ENCODE measurements at places on chromosomes 6 and 20.
A peak's percentile ranks its signal among the peaks of the same experiment; 100 is the strongest.

- no peak for DNase-seq
Measured at GRCh38 chr20:12321736-12322135, 404.0 kb downstream of the BTBD3 start.

DNA sequence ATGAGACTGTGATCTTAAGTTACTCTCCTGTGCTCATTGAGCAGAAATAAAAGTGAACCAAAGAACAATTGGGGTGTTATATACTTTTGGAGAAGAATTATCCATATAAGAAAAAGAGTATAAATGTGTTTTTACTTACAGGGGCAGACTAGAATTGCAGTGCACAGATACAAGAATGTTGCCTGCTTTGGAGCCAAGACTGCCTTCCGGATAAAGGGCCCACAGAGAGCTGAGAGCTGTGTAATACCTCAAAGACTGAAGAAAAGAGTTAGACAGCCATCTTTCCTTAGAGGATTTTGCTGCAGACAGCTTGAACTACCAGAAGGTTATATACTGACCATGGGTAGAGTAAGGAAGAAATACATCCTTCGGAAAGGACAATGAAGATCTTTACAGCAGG is 1235.5 kb upstream of the CITED2 start:
- no peak for DNase-seq

GRCh38 chr6:158818581-158819212 is 471 bp downstream of the EZR start:
- peak; percentile 70 for DNase-seq

DNA sequence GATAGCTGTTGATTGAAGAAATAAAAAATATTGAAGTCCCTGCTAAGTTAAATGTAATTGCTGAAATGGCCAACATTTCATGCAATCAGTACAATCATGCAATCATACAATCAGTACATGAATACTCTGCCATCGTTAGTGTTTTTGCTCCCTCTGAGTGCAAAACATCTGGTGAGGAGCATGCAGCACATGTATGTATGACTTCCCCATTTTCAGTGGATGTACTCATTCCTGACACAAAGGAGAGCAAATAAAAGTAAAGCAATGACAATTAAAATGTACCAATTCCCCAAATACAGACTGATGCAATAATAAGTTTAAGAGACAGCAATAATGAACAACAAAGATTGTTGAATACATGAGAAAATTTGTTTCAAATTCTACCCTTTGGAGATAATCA is 140.7 kb downstream of the PLCB1 start:
- DNase-seq = no peak

DNA sequence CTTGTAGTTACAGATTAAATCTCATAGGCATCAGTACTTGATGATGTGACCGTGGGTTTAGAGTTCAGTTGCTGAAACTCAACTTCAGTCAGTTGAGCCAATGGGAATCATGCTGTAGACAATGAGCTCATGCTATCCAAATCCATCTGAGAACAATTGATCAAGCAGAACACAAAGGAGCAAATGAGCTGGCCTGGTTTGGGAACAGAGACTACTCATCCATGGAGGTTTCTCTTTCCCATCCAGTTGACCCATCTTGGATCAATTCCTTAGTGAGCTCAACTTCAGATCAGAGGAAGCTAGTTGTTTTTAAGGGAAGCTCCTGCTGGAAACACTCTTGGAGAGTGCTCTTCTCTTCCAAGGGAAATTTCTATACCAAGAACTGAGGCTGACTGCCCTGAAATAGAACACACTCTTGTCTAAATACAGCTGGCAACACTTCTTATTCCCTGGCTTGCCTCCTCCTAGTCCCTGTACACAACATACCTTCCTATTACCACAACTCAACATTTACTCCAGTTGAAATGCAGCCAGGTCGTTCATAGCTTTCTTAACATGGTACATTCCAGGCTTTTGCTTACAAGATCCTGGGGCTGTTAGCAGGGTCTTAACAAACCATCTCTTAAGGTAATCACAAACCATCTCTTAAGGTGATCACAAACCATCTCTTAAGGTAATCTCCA is 203.9 kb upstream of the PRDM1 start:
- DNase-seq = no peak

DNA sequence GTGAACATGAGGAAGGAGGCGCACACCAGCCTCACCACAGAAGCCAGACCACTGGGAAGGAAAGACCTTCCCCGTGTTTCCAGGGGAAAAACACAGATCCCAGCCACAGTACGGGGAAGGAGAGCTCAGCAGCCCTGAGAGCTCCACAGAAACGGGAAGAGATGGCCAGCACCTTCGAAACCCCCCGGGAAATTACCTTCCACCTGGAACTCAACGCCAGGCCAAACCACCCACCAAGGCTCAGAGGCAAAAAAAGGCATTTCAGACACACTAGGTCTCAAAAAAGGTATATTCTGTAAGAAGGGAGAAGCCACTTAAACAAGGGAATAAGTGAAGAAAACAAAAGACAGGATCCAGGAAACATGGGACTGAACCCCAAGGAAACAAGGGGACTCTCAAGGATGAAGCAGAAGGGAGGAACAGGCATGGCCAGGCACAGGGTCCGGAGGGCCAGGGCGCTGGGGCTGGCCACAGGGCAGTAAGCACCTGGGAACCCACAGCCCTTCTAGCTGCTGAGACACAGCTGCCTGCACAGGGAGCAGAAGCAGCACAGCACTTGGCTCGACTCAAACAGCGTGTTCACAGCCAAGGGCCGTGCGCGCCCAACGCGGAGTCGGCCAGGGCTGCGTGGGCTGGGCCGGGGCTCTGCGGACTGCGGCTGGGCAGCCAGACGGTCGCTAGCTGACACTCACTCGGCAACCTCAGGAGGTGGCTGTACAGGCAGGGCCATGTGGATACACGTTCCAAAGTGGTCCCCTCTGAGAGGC is 44.6 kb downstream of the TAF4 start:
- no peak for DNase-seq

DNA sequence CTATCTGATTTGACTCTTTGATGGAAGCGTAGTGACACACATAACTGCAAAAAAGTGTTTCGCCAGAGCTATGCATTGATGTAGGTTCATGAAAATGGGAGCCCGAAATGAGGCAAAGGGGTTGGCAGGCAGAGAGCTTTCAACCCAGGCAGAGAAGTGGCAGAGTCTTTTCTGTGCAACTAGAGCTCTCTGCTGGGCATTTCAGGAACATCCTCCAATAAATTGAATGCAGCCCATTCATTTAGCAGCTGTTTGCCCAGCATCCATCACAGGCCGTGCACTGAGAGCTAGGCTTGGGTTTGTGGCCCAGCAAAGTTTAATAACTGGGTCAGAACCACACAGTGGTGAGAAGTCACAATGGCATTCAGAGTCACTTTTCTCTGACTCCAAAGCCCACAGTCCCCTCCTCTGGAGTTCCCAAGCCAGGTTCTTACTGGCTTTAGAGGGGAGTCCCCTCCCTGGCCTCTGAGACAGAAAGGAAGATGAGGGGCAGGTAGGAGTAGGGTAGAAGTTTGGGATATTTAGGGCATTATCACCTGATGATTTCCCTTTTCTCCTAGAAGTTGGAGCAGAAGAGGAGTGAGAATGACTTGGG is 31.8 kb upstream of the ELMO2 start:
- DNase-seq = peak; percentile 62

DNA sequence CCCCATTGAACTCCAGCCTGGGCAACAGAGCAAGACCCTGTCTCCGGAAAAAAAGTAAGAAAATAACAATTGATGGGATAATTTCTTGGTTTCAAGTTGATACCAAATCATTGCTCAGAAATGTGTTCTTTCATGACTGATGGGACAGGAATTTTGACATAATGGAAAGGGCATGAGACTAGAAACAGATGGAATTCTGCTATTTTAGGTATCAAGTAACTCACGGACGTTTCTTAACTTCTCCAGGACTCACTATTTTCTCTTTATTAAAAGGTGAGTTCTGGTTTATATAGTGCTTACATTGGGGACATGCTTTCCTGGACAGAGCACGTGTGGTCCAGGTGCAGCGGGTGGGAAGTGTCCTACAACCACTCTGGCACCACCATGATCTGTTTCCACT is 6.0 kb upstream of the DSP start:
- peak; percentile 51 for DNase-seq

GRCh38 chr20:40961176-40961575 is 67.4 kb upstream of the TOP1 start:
- DNase-seq = no peak

GRCh38 chr6:32982084-32982701 is 13.8 kb downstream of the BRD2 start:
- no peak for DNase-seq

- DNase-seq = no peak
Measured at GRCh38 chr6:45706319-45706718, 309.3 kb downstream of the CLIC5 start.

DNA sequence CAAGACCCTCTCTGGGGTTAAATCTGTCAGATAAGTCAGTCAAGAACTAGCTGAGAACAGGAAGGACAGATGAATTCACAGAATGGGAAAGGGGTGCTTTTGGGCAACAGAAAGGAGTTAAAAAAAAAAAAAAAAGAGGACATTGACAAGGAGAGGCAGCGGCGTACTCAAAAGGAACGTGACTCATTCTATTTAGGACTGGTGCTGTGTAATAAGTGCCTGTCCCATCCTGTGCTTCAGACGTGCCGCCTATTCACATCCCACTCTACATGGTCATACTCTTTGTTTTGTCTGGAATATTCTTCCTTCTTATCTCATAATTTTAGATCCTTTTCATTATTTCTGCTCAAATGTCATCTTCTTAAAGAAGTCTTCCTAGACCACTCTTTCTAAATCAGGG is 101.1 kb upstream of the EMILIN3 start:
- no peak for DNase-seq

GRCh38 chr6:88867841-88868731 is 95.3 kb downstream of the RNGTT start:
- DNase-seq = peak; percentile 78

- DNase-seq = no peak
Measured at GRCh38 chr6:11766043-11766442, 12.6 kb downstream of the ADTRP start.

- no peak for DNase-seq
Measured at GRCh38 chr20:9354579-9354978, 159.8 kb upstream of the LAMP5 start.
